ENCODE measurements at places on chromosomes 5 and 9.

DNA sequence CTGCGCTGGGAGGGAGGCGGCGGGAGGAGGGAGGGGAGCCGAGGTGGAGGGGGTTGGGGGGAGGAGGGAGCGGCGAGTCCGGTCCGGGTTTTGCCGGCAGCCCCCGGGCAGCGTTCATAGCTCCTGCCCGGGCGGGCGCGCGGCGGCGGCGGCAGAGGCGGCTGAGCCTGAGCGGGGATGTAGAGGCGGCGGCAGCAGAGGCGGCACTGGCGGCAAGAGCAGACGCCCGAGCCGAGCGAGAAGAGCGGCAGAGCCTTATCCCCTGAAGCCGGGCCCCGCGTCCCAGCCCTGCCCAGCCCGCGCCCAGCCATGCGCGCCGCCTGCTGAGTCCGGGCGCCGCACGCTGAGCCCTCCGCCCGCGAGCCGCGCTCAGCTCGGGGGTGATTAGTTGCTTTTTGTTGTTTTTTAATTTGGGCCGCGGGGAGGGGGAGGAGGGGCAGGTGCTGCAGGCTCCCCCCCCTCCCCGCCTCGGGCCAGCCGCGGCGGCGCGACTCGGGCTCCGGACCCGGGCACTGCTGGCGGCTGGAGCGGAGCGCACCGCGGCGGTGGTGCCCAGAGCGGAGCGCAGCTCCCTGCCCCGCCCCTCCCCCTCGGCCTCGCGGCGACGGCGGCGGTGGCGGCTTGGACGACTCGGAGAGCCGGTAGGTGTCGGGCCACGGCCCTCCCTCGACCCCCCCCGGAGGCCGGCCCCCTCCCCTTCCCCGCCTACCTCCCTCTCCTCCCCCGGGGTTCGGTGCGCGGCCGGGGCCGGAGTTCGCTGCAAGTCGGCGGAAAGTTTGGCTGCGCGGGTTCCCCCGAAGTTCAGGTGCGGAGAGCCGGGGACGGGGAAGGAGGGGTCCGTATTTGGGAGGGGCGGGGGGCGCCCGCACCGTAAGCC lies at the start of gene CXXC5:
TSS of gene CXXC5 (plus strand) at position 145 of the 877 bp plus-strand sequence. CDS start 32,175 bp downstream, outside the sequence.
- DNase-seq, result no peak

DNA sequence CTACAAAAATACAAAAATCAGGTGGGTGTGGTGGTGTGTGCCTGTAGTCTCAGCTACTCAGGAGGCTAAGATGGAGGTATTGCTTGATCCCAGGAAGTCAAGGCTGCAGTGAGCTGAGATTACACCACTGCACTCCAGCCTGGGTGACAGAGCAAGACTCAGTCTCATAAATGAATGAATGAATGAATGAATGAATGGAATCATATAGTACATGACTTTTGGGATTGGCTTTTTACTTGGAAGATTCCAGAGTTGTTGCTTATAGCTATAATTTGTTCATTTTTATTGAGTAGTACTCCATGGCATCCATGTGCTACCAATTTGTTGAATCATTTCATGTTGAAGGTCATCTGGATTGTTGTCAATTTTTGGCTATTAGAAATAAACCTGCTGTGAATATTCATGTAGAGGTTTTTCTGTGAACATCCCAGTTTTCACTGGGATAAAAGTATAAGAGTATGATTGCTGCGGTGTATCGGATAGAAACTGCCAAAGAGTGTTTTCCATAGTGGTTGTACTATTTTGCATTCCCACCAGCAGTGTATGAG lies 19.9 kb downstream of the ERBIN start:
- no peak for DNase-seq

- no peak for DNase-seq
Measured at GRCh38 chr5:39273314-39273954, 54.1 kb upstream of the FYB1 start.

DNA sequence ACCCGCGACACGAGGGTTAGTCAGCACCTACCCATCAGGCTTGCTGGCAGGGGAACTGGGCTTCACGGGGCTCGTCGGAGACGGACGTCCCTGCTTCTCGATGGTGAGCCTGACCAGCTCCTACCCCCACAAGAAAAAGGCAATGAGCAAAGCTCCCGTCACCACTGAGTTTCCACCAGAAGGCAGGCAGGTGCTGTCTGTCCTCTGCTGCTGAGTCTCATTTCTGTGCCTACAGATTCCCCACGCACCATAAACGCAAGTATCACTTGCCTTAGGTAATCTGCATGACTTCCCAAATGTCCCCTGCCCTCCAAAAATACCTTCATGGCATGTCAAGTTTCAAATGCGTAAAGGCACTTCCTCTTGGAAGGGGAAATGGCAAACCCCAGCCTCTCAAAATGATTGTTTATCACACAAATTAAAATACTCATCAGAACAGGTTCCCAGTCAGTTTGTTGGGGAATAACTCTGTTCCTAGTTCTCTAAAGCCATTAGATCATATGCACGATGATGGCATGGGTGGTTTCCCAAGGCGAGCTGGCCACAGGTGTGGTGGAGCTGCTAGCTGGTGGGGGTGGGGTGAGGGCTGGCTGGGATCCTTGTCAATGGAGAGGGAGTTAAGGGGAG lies 85.0 kb downstream of the PRRT1B start:
- no peak for DNase-seq

GRCh38 chr9:37127018-37127417 lies 6.6 kb downstream of the ZCCHC7 start:
- no peak for DNase-seq

- no peak for DNase-seq
Measured at GRCh38 chr9:2576631-2577030, 45.0 kb upstream of the VLDLR start.

GRCh38 chr9:116064970-116065369 lies 88.6 kb upstream of the PAPPA start:
- DNase-seq, result no peak

- no peak for DNase-seq
Measured at GRCh38 chr5:66653325-66653724, 57.1 kb downstream of the MAST4 start.

- no peak for DNase-seq
Measured at GRCh38 chr5:58346041-58346440, 113.8 kb downstream of the PLK2 start.
